Renal cortex interstitium (tissue), 15 donors: ENCODE measurements at places on chromosomes 12 and 14. TPM values are rescaled to one million over a fixed set of nuclear protein-coding genes. Genes with fewer than 3 reads are reported as not detected.

PRR4 gene
- polyA plus RNA-seq = 5.6 TPM

IL31 gene
- polyA plus RNA-seq = 0.33 TPM

ESRRB gene
- 9.6 TPM for polyA plus RNA-seq

DNA sequence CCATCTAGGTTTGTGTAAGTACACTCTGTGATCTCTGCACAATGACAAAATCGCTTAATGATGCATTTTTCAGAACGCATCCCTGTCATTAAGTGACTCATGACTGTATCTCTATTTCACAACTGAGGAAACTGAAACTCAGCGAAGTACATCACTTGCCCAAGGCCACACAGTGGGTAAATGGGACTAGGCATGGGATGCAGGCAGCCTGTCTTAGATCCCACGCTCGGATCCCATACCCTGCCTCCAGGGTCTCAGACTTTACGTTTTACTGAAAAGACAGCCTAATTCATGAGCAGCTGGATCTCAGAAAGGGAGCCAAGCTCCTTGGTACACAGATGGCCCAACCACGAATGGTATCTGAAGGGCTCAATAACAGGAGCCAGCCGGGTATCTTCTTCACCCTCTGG is 2.4 kb upstream of the MLEC start:
- DNase-seq = no peak

DNA sequence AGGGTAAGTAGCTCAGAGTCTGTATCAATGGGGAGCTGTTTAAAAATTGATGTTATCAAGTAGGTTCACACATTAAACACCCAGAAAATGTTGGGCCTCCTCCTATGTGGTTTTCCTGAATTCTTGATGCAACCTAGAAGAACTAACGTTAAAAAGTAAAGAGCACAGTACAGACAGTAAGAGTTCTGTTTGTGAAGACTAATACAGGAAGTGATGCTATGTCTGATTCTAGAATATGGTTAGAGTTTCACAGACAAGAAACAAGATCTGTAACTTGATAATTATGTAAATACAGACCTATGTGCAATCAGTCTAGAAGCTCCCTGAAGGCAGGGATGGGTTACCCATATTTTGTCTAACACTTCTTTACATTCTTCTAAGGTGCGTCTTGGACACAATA is 214.9 kb upstream of the BTG1 start:
- no peak for DNase-seq

DNA sequence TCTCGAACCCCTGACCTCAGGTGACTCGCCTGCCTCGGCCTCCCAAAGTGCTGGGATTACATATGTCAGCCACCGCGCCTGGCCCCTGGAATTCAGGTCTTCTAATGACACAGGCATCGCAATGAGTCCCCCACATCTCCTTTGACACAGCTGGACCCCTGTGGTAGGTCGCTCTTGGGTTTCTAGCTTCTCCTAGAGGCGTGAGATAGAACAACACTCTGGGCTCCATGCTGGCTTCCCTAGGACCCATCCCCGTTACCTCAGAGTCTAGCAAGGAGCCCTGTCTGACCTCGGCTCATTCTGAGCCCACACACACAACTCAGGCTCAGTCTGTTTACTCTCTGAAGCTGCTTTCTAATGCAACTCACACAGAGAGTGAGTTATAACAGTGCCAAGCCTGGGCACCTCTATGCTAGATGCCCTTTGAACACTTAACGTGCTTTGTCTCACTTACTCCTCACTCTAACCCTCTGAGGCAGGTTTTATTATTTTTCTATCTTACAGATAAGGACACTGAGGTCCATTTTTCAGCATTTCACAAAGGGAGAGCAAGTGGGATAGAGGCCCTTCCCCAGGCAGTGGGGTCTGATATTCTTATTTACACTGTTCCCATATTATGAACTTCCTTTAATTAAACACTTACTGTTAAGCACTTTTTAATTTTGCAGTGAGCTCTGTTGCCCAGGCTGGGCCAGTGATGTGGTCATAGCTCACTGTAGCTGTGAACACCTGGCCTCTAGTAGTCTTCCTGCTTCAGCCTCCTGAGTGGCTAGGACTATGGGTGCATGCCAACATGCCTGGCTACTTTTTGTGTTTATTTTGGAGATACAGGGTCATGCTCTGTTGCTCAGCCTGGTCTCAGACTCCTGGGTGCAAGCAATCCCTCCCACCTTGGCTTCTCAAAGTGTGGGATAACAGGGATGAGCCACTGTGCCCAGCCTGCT is 40.6 kb upstream of the RBM19 start:
- no peak for DNase-seq

DNA sequence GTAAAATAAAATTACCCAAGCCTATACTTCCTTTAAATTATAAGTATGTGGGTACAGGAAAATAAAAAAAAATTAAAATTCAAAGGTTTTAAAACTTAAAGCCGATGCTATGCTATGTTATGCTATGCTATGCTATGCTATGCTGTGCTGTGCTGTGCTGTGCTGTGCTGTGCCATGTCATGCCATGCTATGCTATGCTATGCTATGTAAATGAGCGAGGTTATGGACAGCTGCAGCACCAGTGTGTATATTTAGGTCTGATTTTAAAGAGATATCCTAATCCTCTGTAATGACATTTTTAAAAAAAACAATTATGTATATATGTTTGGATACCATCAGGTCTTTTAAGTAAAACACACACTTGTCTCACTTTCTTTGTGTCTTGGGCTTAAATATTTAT is 1822.0 kb upstream of the SEL1L start:
- DNase-seq = no peak

GRCh38 chr12:132400011-132400641 is 70.7 kb upstream of the GALNT9 start:
- DNase-seq = no peak

GRCh38 chr14:37147310-37147880 is 25.0 kb downstream of the SLC25A21 start:
- no peak for DNase-seq

- no peak for DNase-seq
Measured at GRCh38 chr12:6494258-6494743, 399 bp downstream of the NCAPD2 start.
